ENCODE measurements at places on chromosomes 11 and 22.

- no peak for DNase-seq
Measured at GRCh38 chr11:120835601-120836228, 188.2 kb upstream of the TBCEL start.

GRCh38 chr22:46614025-46614931 lies 5.9 kb upstream of the GRAMD4 start:
- peak; percentile 55 for DNase-seq

DNA sequence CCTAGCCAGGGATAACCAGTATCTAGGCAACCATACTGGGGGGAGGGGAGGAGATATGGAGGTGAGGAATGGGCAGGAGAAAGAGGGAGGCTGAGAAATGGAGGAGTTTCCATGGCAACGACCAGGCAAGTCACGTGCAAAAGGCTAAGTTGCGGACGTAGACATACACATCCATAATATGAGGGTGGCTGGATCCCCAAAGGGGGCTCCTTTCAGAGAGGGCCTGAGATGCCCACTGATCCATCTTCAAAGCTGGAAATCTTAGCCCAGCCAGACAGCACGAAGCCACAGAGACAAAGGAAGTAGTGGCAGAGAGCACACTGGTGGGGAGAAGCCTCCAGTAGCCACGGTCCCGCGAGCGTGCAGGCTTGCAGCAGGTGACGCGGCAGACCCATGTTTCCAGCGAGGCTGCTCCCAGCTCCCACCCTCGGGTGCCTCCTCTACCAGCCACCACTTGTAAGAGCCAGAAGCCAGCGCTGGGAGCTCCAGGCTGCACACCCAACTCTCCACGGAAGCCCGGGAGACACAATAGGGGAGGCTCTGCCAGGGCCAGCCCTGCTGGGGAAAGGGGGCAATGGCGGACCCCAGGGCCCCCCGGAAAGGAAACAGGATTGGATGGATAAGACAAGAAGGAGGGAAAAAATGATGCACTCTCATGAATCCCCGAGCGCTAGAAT lies 938 bp downstream of the FXYD6 start:
- DNase-seq: peak; percentile 3

DNA sequence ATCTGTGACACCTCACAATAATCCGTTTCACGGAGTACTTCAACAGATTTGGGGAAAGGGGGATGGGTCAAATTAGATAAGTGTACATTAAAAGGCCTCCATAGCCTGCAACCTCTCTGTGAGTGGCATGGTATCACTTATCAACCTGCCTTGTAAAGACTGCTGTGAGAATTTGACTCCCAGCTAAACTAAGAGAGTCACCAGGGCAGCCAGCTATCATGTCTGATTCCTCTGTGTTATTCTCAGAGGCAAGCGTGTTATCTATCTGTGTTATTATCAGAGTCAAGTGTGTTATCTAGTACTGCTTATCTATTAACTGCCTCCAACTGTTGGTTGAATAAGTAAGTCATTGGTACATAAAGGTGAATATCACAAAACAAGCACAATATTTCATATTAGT lies 4.1 kb upstream of the FAM83F start:
- no peak for DNase-seq

GRCh38 chr11:64068705-64069400 lies 33.1 kb downstream of the FLRT1 start:
- no peak for DNase-seq

DNA sequence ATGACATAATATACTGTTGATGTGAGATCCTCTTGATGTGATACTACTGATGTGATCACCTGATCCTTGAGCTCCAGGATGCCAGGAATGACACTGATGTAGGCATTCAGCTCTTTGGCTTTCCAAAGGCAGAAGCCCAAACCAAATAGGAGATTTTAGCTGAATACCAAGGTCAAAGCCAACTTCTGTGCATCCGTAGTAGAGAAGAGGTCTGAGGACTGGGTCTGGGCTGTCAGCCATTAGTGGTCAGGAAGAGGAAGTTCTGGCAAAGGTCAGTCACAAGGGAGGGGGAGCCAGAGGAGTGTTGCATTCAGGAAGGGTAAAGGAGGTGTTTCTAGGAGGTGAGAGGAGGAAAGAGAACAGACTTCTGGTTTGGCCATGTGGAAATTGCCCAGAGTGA lies 53.4 kb upstream of the PARVG start:
- DNase-seq: no peak

DNA sequence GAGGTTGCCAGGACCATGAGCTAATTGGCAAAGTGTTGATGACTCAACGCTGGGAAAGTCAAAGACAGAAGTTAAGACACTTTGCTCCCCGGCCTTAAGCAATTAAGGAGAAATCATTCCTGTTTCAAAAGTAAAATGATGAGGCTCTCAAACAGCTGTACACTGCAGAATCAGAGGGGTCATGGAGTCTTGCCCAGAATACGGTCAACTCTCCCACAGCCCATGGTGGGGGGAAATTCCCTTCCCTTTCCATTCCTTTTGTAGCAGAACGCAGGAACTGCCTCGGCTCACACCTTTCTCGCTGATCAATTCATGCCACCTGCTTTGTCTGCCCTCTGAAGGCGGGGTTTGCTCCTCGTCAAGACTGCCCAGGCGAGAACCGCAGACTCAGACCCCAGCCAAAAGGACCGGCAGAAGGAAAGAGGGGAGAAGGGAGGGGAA lies 52.8 kb downstream of the MN1 start:
- no peak for DNase-seq

DNA sequence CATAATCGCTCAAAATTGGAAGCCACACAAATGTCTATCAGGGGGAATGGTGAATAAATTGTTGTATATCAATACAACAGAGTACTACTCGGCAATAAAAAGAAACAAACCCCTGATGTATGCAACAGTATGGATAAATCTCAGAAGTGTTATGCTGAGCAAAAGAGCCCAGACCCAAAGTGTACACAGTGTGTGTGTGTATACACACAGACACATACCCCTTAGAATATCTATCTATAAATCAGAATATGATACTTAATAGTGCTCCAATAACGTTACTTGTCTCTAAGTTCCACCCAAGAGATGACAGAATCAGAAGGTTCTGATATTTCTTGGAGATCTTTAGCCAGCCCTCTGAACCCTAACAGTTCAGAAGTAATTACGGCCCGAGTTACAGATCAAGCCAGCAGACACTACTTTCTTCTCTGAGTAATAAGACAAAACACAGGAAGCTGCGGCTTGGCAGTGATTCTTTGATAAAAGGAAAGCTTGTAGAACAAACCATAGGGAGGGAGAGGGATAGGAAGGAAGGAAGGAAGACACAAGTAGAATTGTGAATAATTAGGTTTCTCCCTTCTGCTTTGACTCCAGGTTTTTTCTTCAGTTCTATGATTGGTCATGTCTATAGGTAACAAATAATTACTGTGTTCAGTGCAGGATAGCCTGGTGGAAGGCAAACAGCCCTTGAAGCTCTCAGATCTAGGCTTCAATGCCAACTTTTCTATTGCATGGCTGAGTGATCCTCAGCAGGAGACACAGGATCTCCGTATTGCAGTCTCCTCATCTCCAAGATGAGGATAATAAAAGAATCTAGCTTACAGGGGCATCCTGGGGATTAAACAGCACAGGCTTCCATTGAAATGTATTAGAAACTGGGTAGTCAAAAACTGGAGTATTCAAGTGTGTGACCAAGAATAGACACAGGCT lies 75.6 kb upstream of the TEAD1 start:
- DNase-seq: no peak

- no peak for DNase-seq
Measured at GRCh38 chr22:49236541-49237075, 591.1 kb downstream of the BRD1 start.

DNA sequence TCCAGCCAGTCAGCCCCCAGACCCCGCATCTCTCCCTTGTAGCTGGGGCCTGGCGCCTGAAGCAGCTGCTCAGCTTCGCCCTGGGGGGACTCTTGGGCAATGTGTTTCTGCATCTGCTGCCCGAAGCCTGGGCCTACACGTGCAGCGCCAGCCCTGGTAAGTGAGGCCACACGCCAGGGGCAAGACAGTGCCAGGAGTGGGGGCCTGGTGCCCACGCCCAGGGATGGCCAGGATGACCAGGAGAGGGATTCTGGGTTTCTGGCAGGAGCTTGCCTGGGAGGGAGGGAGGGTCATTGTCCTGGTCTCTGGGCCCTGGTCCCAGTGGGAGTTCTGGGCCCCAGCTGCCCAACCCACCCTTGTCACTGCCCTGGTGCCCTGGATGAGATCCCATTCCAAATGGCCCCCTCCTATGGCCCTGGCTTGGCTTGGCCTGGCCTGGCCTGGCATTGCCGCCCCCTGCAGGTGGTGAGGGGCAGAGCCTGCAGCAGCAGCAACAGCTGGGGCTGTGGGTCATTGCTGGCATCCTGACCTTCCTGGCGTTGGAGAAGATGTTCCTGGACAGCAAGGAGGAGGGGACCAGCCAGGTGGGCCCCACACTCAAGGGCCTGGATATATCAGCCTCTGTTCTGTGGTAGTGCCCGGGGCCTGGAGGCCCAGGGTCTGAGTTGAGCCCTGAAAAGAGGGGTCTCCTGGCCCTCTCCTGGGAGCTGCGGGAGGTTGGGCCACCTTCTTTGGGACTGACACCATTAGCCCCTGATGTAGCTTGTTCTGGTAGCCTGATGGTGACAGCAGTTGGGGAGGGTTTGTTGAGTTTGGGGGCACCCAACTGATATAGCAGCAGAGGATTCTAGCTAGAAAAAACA lies 3.7 kb downstream of the SLC39A13 start:
- no peak for DNase-seq

DNA sequence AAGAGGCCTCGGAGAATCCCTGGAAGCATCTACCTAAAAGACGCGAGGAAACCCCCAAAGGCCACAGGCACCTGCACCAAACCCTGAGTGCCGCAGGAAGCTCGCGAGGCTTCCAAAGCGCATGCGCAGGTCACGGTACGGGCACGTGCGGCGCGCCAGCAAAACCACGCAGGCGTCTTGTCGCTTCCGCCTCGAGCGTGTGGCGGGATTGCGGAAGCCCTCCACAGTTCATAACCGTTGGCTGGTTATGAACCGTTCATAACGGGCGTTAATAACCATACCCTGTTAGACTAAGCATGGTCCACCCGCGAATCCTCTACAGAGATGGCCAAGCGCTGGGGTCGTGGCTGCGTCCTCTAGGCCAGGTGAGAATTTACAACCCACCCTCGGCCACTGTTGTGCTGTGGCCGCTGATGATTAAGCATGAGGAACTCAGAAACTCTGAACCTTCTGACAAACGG lies 46.4 kb downstream of the MORC2 start:
- DNase-seq: peak; percentile 52

DNA sequence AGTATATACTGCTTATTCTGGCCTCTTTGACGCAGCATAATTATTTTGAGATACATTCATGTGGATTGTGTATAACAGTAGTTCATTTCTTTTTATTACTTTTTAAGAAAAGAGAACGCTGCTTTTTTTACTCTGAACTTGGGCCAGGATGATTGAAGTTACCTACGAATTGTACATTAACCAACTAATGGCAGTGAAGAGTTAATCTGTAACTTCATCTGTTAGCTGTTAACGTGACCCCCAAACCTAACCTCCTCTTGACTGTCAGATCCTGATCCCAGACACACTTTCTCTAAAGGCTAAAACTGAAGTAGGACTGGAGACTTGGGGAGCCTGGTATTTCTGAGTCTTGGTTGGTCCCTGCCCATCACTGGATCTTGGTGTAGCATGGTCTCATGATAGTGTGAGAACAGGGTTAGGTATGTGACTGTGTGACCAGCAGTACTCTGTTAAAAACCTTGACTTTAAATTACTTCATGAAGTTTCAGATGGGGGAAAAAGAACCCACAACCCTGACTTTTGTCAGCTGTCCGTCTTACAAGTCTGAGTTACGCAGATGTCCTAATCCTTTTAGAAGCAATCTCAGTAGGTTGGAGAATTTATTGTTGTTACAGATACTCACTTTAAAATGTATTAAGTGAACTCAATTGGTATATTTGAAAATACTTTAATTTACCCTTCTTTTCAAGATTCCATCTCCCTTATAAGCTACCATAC lies 39.4 kb downstream of the C22orf31 start:
- no peak for DNase-seq

DNA sequence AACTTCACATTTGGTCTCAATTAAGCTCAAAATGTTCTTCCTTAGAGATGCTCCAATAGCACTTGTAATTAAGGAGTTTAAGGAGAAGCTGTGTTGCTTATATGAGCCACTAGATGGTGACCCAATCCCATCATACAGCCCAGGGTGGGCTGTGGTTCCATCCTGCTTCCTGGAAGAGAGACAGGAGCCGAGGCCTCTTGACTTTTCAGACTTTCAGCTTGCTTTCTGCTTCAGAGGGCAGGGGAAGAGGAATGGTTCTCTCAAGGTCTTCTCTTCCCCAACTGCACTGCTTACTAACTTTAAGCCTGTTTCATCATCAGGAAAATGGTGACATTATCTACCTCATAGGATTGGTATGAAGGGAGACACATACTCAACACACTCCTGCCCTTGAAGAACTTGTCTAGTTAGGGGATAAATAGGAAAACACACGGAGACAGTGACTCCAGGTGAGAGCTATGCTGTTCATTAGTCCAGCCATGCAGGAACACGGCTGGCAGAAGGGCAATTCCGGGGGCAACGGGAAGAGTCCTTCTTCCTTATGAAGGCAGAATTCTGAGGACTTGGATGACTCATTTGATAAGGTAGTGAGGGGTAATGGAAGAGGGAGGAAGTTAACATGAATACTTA lies 20.1 kb downstream of the TMEM218 start:
- no peak for DNase-seq

- DNase-seq: no peak
Measured at GRCh38 chr11:85886089-85887056, 31.2 kb downstream of the CCDC83 start.

- DNase-seq: no peak
Measured at GRCh38 chr11:96741068-96741467, 351.3 kb downstream of the JRKL start.

DNA sequence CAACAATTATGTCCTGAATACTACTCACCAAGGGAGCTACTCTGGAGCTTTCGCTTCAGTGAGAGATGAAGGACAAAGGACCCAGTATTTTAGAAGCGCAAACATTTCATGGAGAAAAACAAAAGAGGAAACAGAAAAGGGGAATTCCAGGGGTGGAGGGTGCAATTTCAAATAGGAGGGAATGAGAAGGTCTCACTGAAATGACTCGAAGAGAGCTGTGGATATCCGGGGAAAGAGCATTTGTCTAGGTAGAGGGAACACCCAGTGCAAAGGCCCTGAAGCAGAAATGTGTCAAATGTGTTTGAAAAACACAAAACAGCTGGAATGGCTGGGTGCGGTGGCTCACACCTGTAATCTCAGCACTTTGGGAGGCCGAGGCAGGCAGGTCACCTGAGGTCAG lies 2.4 kb downstream of the RPS19BP1 start:
- no peak for DNase-seq

DNA sequence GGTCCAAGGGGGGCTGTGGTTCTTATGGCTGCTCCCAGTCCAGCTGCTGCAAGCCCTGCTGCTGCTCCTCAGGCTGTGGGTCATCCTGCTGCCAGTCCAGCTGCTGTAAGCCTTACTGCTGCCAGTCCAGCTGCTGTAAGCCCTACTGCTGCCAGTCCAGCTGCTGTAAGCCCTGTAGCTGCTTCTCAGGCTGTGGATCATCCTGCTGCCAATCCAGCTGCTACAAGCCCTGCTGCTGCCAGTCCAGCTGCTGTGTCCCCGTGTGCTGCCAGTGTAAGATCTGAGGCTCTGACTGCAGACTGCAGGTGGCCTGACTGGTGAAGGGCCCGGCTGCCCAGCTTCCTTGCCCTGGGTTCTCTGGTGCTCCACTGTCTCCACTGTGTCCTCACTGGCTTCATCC lies 696 bp downstream of the KRTAP5-5 start:
- no peak for DNase-seq
